Amygdala (tissue), 56 donors: ENCODE measurements at places on chromosomes 2 and 18.

DNA sequence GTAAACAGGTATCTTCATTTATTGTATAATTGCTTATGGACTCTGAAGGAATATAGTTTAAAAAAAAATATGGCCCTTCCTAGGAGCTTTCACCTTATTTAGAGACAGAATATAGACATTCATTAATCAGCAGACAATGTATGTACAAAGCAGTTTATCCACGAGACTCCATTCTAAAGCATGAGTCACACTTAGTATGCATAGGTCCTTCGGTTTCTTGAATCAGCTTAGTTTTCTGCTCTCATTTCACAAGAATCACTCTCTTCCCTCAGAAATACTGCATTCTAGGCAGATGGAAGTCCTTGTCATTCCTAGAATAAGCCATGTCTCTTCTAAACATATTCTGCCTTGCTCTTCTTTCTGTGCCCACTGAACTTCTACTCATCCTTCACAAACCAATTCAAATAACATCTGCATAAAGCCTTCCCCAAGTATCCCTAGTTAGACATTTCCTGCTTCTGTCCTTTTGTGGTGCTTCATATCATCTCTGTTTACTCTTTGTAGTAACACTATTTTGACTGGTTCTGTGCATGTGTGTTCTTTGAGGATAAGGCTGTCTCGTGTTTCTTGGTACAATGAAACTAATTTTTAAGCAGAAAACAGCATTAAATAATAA lies 84.5 kb downstream of the PTRHD1 start:
- no peak for DNase-seq

DNA sequence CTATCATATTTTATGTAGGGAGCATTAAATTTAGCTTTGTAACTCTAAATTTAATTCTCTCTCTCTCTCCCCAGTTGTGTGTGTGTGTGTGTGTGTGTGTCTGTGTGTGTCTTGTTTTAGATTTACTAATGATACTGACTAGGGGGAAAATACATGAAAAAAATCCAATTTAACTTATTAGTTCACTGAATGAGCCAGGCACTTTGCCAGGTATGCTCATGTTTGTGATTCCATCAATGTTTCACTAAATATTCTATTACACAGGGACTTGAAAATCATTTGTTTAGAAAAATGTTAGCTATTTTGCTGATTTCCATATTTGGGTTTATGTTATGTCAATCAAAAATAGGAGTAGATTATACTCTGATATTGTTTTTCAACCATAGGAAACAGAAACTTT lies 203.7 kb upstream of the ZNF804A start:
- no peak for DNase-seq

- no peak for DNase-seq
These were observed 31.5 kb downstream of the SIX3 start for GRCh38 chr2:44972771-44973535.

DNA sequence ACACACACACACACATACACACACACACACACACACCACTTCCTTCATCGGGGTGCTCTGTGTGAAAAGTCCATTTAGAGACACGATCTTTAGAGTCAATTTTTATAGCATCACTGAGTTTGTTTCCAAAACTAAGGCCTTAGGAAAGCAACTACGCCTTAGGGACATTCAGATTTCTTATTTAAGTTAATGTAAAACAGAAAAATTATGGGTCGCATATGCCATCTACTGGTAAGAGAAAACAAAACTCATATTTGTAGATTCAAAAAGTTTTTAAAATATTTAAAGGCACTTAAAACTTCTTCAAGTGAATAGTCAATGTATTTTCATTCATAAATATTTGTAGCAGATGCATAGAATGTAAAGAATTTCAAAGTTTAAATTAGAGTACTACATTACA lies 166.2 kb downstream of the ATAD2B start:
- DNase-seq: no peak

GRCh38 chr2:142907653-142908052 lies 30.2 kb downstream of the KYNU start:
- DNase-seq: no peak

GRCh38 chr2:159410276-159410675 lies 123.8 kb upstream of the WDSUB1 start:
- DNase-seq: no peak

- no peak for DNase-seq
These were observed 47.1 kb upstream of the ZNF519 start for GRCh38 chr18:14179306-14179705.

GRCh38 chr2:28802975-28803429 lies 7.6 kb upstream of the SPDYA start:
- DNase-seq: no peak

DNA sequence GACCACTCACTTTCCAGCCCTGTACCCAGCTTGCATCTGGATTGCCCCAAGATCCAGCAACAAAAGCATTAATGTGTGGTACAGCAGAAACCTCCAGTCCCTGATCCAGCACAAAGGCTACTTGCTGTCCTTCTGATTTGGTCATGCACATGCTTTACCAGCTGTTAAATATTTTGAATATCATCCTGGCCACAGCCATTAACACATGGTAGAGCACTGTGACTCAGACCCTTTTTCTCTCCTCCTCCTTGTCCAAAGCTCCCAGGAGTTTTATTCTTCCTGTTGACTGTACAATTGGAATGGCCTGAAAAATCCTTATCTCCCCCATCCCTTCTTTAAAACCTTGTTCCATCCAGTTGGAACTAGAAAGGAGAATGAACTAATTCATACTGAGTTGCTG lies 419.7 kb upstream of the TNP1 start:
- no peak for DNase-seq

DNA sequence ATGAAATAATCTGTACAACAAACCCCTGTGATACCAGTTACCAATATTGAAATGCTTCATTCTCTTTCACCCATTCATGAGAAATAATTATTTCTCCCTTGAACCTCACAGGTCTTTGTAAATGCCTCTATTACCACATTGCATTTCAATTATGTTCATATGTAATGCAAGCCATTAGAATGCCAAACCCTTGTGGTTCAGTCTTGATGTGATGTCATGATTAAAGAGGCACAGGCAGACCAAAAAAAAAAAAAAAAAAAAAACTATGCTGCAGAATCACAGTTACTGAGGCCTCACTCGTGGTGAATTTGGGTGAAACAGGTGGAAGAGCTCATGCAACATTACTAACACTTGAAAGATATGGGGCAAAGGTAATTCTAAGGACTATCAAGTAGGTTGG lies 9.4 kb upstream of the EPG5 start:
- DNase-seq: no peak

GRCh38 chr18:75335511-75335910 lies 92.0 kb downstream of the SMIM21 start:
- DNase-seq: no peak

- no peak for DNase-seq
These were observed 317.1 kb upstream of the CWC22 start for GRCh38 chr2:180324182-180324581.

DNA sequence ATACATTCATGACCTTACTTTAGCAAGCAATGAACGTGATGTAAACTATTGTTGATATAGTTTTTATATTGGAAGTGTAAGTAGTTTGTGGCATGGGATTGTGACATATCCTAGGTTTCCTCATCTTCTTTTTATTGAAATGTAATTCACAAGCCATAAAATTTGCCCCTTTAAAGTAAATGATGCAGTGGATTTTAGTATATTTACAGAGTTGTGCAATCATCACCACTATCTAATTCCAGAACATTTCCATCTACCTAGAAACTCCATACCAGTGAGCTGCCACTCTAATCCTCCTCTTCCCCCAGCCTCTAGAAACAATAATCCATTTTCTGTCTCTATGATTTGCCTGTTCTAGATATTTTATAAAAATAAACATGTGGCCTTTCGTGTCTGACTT lies 10.7 kb upstream of the CASP10 start:
- no peak for DNase-seq

- DNase-seq: no peak
These were observed 200.6 kb upstream of the SMAD2 start for GRCh38 chr18:48131042-48131441.

DNA sequence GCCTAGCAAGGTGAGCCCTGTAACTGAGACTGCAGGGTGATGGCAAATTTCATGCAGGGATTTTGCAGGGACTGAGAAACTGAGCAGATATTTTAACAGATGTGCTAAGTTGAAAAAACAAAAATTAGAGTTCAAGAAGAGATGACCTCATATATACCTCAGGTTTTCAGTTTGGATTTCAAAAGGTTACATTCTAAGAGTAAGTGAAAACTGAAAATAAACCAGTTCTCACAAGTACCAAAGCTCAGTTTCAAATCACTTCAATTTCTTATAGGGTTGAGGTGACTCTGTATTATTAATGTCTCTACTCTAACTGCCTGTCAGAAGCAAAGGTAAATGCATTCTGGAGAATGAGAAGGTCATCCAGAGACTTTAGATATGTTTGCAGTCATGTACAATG lies 237.4 kb upstream of the VRK2 start:
- DNase-seq: no peak

- DNase-seq: no peak
These were observed 362.6 kb upstream of the ID2 start for GRCh38 chr2:8319219-8319618.

- DNase-seq: no peak
These were observed 26.4 kb upstream of the PAX8 start for GRCh38 chr2:113305146-113305545.

- DNase-seq: no peak
These were observed 184.7 kb upstream of the DLGAP1 start for GRCh38 chr18:4639628-4640310.

DNA sequence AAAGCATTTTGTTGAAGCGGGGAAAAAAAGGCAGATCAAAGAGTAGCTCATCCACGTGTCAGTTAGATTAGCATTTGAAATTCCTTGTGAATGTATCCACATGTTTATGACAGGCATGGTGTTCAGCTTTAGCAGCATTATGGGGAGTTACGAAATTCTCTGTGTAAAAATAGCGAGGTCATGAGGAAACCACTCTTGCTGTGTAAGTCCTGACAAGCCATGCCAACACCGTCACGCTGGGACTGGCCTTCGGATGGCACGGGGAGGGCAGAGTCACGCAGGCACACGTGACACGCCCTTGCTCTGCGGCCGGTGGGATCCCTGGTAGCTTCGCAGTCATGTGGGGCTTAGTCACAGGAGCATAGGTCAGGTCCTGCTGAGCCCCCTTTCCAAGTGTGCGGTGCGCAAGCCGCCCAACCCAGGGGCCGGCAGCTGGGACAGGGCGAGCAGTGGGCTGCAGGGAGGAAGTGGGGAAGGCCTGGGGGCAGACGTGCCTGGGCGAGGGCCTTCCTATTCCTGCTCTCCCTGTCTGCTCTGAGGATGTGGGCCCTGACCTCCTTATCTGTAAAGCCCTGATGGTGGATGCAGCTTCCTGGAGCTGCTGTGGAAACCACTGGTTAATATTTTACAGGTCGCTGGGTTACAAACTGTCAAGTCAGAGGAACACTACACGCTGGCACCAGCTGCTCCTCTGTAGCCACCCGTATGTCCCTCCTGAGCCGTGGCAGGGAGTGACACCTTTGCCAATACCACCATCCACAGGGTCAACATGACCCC lies 18.0 kb downstream of the MBP start:
- no peak for DNase-seq
